ENCODE measurements at places on chromosomes 11 and 22. TPM values are rescaled to one million over a fixed set of nuclear protein-coding genes. Genes with fewer than 3 reads are reported as not detected.

PRDM11 gene
- 318 TPM for total RNA-seq

CRYBA4 gene
- total RNA-seq, result not detected

SMC1B gene
- not detected for total RNA-seq

UBQLN3 gene
- total RNA-seq, result 1.5 TPM

SLC22A25 gene
- total RNA-seq, result not detected

CBLIF gene
- not detected for total RNA-seq

LGR4 gene
- total RNA-seq, result 57.9 TPM

CHRM1 gene
- total RNA-seq, result 1.3 TPM

ASPHD2 gene
- 0.83 TPM for total RNA-seq

MS4A3 gene
- total RNA-seq, result not detected

PHLDA2 gene
- total RNA-seq, result not detected

FAM83F gene
- total RNA-seq, result 0.21 TPM

LSP1 gene
- 11.2 TPM for total RNA-seq

OR8G1 gene
- not detected for total RNA-seq

MPPED1 gene
- not detected for total RNA-seq

SLC43A1 gene
- total RNA-seq, result 18.6 TPM

TIMP3 gene
- total RNA-seq, result 702 TPM

TMEM132A gene
- total RNA-seq, result under 0.01 TPM

MRGPRX3 gene
- total RNA-seq, result not detected

SMARCB1 gene
- total RNA-seq, result 61.2 TPM

TESMIN gene
- not detected for total RNA-seq

OR52I1 gene
- total RNA-seq, result not detected

APOBEC3F gene
- total RNA-seq, result 1.2 TPM

RAD9A gene
- 2.9 TPM for total RNA-seq

APOBEC3B gene
- total RNA-seq, result 1.5 TPM

DEUP1 gene
- total RNA-seq, result 0.41 TPM

HORMAD2 gene
- total RNA-seq, result not detected

BTBD18 gene
- total RNA-seq, result not detected

All from uterus (tissue), 4 donors.